ENCODE measurements at places on chromosomes 3 and 15. TPM values are rescaled to one million over a fixed set of nuclear protein-coding genes. Genes with fewer than 3 reads are reported as not detected.

Gene LTK
- 0.14 TPM for total RNA-seq

Gene REC114
- 0.09 TPM for total RNA-seq

Gene INKA1
- 4.2 TPM for total RNA-seq

DNA sequence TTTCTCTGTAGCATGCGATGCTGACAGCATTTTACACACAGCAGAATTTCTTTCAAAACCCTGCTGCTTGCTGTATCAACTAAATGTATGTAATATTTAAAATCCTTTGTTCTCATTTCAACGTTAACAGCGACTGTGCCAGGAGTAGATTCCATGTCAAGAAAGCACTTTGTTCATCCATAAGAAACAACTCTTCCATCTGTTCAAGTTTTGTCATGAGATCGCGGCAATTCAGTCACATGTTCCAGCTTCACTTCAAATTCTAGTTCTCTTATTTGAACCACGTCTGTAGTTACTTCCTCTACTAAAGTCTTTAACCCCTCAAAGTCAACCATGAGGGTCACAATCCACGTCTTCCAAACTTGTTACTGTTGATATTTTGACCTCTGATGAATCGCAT, 50.6 kb downstream of the SMARCC1 start:
- DNase-seq = no peak

Gene ALG1L2
- total RNA-seq = 0.28 TPM

GRCh38 chr3:49180116-49180515, 8.7 kb downstream of the KLHDC8B start:
- no peak for DNase-seq

DNA sequence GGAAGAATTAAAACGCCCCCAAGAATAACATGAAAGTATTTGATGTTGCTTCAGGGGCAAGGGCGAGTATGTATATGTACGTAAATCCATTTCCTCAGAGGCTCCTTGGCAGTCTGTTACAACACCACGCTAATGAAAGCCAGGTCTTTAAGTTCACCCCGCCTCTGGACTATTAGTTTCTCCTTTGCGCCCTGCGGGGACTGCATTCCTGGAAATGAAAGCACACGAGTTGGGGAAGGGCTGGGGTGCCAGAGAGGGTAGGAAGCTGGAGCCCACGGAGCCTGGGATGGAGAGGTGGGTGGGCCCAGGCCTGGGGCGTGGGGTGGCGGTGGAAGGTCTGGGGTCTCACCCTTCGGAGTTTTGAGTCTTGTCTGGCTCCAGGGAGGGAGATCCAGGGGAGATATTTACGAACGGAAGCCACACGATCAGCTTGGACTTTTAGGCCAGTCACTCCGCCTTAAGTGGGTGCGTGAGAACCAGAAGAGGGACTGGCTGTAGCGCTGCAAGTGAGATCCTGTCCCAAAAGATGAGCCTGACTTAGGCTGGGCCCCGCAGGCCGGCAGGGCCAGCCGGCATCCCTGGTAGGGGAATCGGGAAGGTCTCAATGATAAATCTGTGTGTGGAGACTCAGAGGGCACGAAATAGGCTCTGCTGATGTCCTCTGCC, 1.6 kb upstream of the PLCL2 start:
- no peak for DNase-seq

DNA sequence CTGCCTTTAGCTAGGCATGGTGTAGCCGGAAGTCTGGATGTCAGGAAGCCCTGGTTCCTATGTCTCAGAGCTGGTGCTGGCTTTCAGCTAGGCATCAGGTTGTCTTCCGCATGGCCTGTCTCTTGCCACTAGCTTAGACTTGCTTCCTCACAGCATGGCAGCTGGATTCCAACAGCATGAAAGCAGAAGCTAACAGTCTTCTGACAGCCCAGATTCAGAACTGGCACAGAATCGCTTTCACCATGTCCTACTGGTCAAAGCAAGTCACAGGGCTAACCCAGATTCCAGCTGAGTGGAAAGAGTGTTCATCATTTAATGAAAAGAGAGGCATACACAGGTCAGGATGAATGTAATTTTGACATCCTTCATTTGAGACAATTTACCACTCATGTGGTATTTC, 1050.5 kb downstream of the ROBO2 start:
- no peak for DNase-seq

GRCh38 chr15:99402014-99402729, 150.9 kb downstream of the LRRC28 start:
- DNase-seq = no peak
